GM13976 (cell line): ENCODE measurements at places on chromosomes 3 and 15.

GRCh38 chr15:43920254-43920600 is 93.4 kb downstream of the WDR76 start:
- no peak for DNase-seq

DNA sequence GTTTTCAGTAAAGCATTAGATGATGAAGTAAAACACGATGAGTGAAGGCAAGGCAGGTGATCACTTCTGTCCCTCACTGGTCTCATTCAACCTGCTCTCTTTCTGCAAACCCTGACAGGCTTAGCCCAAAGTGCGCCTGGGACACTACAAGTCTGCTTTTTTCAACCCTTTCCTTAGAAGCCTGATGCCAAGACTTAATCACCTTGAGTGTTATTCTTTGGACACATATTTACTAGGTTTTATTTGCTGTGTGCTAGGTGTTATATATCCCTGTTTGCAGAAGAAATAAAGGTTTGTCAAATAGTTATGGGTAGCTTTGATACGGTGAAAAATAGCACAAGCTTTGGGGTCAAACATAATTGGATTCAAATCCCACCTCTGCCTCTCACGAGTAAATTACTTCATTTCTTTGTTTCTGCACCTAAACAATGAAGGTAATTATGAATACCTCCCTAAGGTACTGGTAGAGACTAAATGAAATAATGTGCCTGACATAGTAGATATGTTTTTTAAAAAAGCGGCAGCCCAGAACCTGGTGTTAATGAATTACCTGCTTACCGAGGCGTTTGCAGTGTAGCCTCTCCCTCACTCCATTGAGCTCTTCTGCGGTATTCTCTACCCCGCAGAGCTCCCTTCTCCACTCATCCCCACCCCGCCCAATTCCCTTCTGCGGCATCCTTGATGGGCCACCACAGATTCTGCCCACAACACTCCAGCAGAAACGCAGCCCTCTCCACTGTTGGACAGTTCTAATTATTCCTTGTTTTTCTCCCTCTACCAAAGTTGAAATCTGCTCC is 269.0 kb upstream of the TPM1 start:
- DNase-seq = no peak

DNA sequence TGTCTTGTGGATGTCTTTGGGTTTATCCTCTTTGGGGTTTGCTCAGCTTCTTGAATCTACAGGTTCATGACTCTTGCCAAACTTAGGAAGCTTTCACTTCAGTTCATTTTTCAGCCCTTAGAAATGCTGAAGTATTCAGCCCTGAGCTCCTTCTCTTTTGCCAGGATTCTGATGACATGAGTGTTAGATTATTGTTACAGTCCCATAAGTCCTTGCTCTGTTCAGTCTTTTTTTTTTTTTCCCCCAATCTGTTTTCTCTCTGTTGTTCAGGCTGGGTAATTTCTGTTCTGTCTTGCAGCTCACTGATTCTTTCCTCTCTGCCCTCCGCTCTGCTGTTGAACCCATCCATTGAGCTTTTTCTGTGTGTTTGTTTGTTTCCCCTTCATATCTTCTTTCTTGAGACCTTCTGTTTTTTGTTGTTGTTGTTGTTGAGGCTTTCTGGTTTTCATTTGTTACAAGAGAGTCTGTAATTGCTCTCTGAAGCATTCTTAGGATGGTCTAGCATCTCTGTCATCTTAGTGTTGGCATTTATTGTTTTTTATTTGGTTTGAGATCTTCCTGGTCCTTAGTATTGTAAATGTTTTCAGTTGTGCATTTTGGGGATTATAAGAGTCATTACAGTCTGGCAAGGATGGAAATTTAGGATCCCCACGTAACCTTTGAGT is 18.4 kb downstream of the LRCH3 start:
- no peak for DNase-seq

- no peak for DNase-seq
Measured at GRCh38 chr3:5219216-5219615, 31.7 kb downstream of the EDEM1 start.

GRCh38 chr3:184177331-184177731 is 2.7 kb downstream of the AP2M1 start:
- DNase-seq = no peak

DNA sequence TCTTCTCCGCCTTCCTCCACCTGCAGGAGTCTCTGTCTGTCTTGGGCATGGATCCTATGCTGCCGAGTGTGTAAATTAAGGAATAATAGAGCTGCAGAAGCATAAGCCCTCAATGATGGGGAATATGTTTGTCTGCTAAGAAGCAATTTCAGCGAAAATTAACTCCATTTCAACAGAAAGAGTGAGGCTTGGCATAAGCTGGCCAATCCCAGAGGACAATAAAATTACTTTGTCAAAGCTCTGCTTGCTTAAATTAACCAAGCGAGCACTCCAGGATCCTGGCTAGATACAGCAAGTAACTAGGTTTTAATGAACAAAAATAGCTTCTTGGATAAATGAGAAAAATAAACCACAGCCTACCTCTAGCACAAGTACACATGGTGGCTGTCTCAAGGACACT is 33.5 kb upstream of the PRR20G start:
- DNase-seq = no peak

GRCh38 chr3:71805199-71805598 is 20.3 kb upstream of the PROK2 start:
- no peak for DNase-seq

GRCh38 chr3:168616915-168617314 is 521.2 kb upstream of the GOLIM4 start:
- DNase-seq = no peak

- DNase-seq = no peak
Measured at GRCh38 chr15:70420948-70421482, 323.3 kb upstream of the TLE3 start.

DNA sequence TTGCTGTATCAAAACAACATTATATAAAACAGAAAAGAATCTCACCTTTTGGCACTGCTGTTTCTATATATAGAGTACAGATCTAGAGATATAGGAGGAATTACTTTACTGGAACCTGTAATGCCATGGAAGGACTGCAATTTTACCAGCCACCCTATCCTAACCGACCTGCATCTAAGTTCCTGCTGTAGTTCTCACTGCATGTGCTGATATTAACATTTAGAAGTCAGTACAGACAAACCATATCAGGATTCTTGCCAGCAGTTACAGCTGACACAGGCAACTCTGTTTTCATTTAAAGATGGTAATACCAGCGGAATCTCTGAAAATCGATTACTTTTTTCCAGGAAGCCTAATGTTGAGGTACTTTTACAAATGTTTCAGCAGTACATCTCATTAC is 73.4 kb upstream of the MYO5C start:
- DNase-seq = no peak

DNA sequence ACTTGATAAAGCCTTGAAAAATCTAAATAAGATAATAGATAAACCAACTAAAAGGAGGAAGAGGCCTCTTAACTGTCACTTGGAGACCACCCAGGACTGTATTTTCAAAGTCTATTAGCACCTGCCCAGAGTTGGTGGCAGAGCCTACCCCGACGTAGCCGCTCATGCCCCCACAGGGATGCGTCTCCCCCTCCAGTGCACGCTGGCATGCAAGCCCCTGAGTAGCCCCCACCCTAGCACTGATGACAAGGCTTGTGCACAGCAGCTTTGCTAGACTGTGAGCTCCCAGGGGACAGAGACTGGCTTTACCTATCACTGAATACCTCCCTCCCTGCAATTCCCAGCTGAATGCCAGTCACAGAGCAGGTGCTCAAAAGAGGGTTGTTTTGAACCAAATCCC is 54.1 kb upstream of the HES1 start:
- no peak for DNase-seq

DNA sequence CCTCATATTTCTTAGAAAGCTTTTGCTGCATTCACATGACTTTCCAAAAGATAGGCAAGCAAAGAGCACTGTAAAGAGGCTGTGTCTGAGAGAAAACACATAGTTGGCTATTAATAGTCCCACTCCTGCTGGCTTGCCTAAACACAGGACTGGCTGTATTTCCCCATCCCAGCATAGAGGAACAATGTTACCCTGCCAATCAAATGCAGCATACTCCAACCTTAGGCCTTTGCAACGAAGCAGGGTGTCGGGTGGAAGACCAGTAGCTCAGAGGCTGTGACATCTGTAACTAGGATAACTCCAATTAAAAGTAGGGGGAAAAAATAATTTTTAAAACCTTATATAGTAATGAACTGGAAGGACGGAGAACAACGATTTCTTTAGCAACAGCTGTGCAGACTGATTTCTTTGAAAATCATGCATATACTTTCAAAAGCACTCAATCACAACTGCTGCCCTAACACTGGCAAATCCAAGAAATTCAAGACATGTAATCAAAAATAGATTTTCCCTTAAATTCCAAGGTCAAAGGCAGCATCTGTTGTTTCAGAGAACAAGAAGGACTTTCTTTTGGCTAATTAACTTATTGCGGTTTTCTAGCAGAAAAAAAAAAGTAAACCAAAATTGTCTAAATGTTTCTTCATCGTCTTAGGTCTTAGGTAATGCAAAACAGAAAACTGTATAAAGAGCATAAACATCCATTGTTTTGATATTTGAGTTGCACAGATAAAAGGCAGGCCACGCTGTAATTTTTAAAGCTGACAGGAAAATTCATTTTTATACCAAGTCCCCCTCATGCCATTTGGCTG is 139.3 kb downstream of the TNIK start:
- DNase-seq = no peak

DNA sequence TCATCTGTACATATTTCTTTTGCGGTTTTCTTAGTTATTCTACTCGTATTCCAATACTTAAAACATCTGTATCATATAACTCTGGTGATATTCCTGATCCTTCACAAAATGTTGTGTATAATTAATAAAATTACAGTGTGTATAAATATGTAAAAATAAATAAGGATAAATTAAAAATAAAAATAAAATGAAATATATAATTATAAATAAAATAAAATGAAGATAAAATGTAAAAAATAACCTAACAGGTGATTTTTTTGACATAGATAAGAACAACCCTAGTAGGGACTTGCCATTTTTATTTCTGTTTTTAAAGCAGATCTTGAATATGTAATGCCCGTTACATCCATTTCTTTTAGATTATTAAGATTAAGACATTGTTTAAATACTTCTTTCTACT is 25.6 kb downstream of the IL1RAP start:
- DNase-seq = no peak

DNA sequence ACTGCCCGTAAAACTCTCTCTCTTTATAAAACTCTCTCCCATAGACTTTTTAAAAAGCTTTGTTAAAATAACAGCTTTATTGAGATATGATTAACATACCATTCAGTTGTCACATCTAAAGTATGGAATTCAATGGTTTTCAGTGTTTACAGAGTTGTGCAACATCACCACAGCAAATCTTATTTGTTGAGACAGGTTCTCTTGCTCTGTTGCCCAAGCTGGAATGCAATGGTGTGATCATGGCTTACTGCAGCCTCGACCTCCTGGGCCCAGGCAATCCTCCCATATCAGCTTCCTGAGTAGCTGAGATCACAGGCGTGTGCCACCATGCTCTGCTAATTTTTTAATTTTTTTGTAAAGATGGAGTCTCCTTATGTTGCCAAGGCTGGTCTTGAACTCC is 35.9 kb upstream of the TRAK1 start:
- DNase-seq = no peak

DNA sequence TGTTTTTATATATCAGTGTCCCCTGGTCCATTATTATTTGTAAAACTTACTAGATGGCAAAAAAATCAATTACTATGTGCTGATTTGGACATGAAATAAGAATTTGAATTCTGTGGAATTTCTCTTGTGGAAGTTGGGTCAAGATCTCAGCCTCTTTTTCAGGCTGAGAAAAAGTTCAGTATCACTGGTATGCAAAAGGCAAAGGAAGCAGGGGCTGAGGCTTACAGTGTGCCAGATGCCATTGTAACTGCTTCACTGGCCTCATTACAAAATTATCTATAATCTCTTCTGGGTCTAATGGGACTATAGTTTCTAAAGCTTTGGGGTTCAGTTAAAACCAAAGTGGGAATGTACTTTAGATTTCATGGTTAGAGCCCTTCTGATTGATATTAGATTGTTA is 125.9 kb upstream of the SLC7A14 start:
- DNase-seq = no peak

GRCh38 chr15:56719021-56719612 is 14.2 kb downstream of the ZNF280D start:
- DNase-seq = no peak

- DNase-seq = peak; percentile 67
Measured at GRCh38 chr3:124886168-124887056, 753 bp downstream of the ITGB5 start.

DNA sequence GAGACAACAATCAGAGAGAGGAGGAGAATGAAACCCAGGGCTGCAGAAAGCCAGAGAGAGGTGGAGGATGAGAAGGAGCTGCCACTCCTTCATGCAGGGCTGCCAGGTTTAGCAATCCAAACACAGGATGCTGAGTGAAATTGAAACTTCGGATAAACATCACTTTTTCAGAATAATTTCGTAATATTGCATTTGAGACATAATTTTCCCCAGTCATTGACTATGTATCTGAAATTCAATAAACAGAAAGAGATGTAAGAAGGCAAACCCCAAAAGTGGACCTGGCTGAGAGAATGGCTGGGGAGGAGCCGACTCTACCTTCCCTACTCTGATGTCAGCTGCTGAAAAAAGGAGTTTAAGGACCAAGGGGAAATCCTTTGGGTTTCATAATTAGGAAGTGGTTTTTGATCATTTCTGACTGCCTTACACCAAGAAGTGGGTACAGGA is 33.8 kb downstream of the SLC9A9 start:
- DNase-seq = no peak

DNA sequence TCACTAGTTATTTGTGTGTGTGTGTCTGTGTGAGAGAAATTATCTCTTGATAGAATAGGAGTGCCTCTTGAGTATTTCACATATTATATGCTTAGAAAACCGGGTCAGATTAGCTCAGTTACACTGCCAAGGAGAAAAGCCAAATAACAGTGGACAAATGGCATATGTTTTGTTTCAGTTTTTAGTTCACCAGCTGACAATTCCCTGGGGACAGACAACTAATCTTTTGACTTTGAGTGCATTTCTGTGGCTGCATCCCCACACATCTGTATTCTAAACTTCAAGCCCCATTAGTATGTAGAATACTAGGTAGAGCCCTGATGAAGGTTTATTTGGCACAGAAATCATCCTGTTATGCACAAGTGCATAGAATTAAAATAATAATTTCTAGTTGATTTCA is 227.7 kb upstream of the CNTN3 start:
- no peak for DNase-seq

GRCh38 chr3:58035524-58036255 is 27.5 kb downstream of the FLNB start:
- DNase-seq = no peak

GRCh38 chr15:52673734-52674133 is 5.5 kb downstream of the ATOSA start:
- DNase-seq = no peak

- no peak for DNase-seq
Measured at GRCh38 chr15:63305260-63305659, 27.9 kb downstream of the APH1B start.

- DNase-seq = no peak
Measured at GRCh38 chr15:60448668-60449360, 30.1 kb downstream of the ICE2 start.

DNA sequence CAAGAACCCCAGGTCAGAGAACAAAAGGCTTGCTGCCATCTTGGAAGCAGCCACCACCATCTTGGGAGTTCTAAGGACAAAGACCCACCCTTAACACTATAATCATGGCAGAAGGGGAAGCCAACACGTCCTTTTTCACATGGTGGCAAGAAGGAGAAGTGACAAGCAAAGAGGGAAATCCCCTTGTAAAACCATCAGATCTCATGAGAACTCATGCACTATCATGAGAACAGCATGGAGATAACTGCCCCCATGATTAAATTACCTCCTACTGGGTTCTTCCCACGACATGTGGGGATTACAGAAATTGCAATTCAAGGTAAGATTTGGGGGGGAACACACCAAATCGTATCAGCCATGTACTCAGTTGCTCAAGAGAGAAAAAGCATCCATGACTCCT is 21.1 kb upstream of the GBE1 start:
- DNase-seq = no peak
